Thoracic aorta (tissue), 2 donors: ENCODE measurements at places on chromosomes 7 and 10. TPM values are rescaled to one million over a fixed set of nuclear protein-coding genes. Genes with fewer than 3 reads are reported as not detected.

Gene ACTR3C
- 6.4 TPM for total RNA-seq

Gene ENKUR
- total RNA-seq: not detected

DNA sequence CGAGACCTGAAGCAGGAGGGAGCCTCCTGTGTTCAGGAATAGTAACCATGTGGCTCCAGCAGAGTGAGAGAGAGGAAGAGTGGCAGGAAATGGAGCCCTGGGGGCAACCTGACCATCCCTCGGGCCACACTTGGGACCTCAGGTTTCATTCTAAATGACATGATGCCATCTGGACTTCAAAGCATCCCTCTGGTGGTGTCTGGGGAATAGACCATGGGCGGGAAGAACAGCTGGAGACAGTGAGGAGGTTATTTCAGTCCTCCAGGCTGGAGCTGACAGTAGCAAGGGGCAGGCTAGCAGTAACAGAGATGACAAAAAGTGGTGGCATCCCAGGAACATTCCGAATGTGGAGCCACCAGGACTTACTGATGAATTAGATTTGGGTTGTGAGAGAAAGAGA lies 44.8 kb downstream of the AKR1B1 start:
- no peak for DNase-seq

Gene TCERG1L
- total RNA-seq: not detected

Gene ASB10
- not detected for total RNA-seq

DNA sequence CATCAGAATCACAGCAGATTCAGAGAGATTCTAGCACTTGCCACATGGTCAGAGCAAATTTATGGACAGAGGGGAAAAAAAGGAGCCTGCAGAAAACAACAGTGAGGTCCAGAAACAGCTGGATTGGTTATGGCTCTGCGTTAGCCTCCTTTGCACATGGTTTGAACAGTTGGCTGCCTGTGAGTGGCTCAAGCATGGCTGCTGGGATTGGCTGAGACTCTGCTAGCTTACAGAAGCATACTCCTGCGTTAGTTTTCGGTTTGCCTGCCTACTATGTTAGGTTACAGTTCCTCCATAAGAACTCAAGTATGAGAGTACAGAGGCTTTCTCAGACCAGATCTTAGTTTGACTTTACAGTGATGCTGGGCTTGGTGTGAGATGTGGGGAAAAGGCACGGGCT lies 80.7 kb upstream of the WDR11 start:
- no peak for DNase-seq

- no peak for DNase-seq
Observed at GRCh38 chr10:34168439-34168838, 646.7 kb downstream of the PARD3 start.

GRCh38 chr10:59536167-59537014 lies 173.3 kb downstream of the SLC16A9 start:
- no peak for DNase-seq

GRCh38 chr7:98281757-98282606 lies 496 bp downstream of the BRI3 start:
- no peak for DNase-seq

Gene ECD
- total RNA-seq: 34.8 TPM

DNA sequence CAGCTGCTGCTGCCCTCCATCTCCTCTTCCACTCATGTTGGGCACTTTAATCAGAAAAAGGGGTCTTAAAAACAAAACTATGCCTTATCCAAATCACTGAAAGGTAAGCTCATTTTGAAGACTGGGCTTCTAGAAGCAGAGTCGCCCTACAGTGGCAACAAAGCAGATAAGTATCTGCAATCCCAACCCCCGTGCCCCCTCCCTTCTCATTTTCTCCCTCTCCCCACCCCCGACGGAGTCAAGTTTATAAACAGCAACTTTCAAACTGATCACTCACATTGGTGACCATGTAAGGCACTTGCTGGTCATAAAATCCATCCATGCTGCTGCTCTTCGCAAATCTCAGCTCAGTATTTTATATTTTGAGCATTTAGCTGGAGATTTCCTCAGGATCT lies 738 bp downstream of the ETV1 start:
- DNase-seq: no peak

Gene SPAM1
- not detected for total RNA-seq

GRCh38 chr10:102814453-102814871 lies 22.8 kb downstream of the CYP17A1 start:
- no peak for DNase-seq

GRCh38 chr10:92886334-92886961 lies 38.1 kb downstream of the EXOC6 start:
- no peak for DNase-seq

Gene SLIT1
- total RNA-seq: 0.14 TPM

GRCh38 chr7:131655447-131655846 lies 99.0 kb upstream of the PODXL start:
- DNase-seq: no peak

GRCh38 chr7:301291-302053 lies 11.5 kb downstream of the FOXL3 start:
- no peak for DNase-seq

GRCh38 chr10:99943908-99944307 lies 65.8 kb downstream of the DNMBP start:
- DNase-seq: no peak

GRCh38 chr7:69367780-69368179 lies 230.5 kb upstream of the AUTS2 start:
- no peak for DNase-seq

Gene C10orf105
- total RNA-seq: 0.14 TPM

DNA sequence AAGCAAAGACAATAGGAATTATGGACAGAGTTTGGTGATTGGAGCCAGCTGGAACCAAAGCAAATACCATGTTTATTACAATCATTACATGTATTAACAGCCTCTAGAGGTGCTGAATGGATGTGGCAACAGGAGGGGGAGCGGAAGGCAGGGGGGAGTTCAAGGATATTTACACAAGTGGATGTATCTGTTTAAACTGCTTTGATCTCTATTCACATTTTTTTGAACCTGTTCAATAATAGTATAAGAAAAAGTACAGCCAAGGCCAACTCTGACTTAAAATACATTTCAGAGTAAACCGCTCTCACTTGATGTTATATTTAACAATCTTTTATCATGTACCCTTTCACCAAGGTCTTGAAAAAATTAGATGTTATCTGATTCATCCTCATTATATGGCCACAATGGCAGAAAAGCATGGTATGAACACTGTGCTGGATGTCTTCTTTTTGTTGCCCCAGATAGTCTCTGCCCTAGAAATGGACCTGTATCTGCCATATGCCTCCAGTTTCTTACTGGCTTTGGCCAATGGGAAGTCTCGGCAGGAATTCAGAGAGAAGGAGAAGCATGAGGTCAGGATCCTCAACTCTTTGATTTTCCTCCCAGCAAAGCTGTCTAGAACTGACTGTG lies 88.2 kb upstream of the FAM133B start:
- no peak for DNase-seq

DNA sequence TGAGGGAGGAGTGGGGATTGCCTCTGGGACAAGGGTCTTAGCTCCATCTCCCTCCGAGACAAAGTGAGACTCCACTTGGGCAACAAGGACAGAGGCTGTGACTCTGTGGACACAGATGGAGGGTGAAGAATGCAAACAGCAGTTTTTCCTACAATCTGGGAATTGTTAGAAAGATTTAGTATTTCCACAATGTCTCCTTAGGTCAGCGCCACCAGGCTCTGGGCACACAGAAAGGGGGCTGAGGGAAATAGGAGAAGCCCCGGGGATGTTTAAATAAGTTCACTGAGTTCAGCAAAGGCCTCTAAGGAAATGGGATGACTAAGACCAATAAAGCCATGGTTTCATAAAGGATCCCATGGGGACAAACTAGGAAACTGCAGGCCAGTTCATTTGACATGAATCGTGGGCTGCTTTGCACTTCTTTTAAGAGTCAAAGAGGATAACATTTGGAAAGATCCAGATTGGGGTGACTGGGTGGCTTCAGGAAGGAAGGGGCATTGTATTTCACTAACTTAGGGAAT lies 219.8 kb upstream of the GLI3 start:
- no peak for DNase-seq

GRCh38 chr10:110244550-110244949 lies 37.1 kb downstream of the MXI1 start:
- no peak for DNase-seq

Gene SLC13A4
- total RNA-seq: 2.0 TPM

- DNase-seq: no peak
Observed at GRCh38 chr7:901388-902154, 25.2 kb downstream of the GET4 start.

- no peak for DNase-seq
Observed at GRCh38 chr7:9945857-9946256, 1027.8 kb upstream of the PHF14 start.

- no peak for DNase-seq
Observed at GRCh38 chr7:72754312-72754711, 73.7 kb downstream of the TYW1B start.

DNA sequence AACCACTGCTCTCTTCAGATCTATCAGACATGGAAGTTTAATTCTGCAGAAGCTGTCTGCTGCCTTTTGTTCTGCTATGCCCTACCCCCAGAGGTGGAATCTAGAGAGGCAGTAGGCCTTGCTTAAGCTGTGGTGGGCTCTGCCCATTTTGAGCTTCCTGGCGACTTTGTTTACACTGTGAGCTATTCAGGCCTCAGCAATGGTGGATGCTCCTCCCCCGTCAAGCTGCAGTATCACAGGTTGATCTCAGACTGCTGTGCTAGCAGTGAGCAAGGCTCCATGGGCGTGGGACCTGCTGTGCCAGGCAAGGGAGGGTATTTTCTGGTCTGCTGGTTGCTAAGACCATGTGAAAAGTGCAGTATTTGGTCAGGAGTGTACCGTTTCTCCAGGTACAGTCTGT lies 45.1 kb upstream of the CDK14 start:
- no peak for DNase-seq

DNA sequence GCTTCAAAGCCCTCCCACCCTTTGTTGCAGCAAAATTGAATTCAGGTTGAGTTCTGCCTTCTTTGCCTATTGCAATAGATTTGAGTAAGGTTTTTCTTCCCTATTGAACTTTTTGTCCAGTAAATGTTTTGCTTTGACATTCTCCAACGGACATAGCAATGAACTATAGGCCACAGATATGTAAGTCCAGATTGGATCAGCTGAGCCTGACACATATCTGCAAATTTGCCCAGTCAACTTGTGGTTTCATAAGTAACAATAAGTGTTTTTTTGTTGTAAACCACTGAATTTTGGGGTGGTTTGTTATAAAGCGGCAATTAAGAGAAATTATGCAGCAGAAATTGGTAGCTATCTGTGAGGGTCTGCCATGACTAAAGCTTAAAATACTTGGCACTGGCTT lies 332.1 kb upstream of the SORCS1 start:
- no peak for DNase-seq

Gene ADIRF
- 644 TPM for total RNA-seq

DNA sequence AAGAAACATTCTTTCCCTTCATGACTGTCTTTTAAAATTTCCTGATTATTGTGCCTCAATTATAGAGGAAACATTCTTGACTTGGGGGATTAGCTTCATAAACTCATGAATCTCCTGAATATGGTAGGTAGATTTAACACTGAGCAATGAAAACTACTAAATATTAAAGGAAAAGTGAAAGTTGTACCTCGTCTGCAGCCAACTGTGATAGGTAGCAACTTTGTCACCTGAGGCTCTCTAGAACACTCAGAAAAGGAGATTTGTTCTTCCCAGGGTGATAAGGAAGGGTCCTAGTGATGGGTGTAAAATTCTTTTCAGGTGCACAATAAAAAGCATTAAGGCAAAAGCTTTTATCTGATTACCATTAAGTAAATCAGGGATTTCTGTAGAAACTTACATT lies 78.1 kb downstream of the AHR start:
- DNase-seq: no peak

DNA sequence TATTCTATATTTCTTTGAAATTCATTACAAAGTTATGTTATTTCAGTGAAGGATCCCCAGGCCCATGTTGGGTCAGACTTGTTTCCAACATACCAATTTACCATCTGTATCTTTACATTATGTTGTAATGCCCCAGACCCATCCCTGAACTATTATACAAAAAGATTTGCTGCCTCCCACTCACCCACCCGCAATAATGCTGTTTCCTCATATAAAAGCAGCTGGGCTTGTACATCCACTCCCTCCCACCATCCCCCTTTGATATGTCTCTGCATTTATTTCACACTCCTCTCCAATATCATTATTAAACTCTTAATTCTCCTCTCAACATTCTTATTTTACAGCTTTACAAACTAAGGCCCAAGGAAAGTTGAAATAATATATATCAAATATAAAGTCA lies 153.7 kb downstream of the DOCK4 start:
- no peak for DNase-seq

DNA sequence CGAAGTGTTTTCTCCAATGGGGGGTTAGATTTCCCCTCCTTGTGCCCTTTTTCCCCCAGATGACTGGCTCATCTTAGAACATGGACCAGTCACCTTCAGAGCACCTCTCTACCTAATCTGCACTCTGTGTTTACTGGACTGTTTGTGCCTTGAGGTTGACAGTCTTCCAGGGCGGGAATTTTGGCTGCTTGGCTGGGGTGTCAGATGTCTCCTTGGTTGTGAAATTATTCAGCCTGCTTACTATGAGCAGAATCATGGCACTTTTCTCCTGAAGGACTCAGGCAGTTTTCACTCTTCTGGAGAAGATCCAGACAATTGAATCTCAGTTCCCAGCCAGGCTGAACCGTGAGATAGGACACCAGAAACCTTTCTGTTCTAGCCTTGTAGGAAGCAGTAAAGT lies 60.3 kb upstream of the NFKB2 start:
- DNase-seq: no peak

GRCh38 chr10:89466599-89467035 lies 52.2 kb downstream of the IFIT5 start:
- DNase-seq: no peak

DNA sequence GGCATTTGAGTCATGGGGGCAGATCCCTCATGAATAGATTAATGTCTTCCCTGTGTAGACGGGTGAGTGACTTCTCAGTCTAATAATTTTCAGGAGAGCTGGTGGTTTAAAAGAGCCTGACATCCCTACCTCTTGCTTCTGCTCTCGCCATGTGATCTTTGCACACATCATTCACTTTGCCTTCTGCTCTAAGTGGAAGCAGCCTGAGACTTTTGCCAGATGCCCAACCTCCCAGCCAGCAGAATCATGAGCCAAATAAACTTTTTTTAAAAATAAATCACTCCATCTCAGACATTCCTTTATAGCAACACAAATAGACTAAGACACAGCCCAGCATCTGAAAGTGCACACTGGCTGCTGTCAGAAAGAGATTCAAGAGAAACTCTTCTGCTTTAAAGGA lies 155.2 kb downstream of the ZNF365 start:
- no peak for DNase-seq

DNA sequence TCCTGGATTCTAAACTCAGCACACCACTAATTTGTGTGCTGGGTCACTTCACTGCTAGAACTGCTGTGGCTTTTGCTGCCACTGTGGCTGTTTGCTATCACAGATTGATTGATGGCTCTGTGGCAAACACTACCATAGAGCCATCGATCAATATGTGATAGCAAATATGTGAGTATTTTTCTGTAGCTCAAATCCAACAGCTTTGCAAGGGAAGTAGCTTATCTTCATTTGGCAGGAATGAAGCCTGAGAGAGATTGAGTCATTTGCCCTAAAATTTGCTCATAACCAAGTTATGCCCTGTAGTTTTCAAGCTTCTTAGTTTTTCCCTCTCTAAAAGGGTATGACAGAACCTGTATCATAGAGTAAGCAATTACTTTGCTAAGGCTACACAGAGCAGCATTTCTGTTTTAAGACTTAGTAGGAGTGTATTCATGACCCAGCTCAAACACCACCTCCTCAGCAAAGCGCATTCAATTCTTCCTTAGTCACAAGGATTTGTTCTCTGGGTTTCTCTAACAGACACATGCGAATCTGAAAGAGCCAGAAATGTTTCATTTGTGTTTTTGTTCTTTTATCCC lies 43.1 kb downstream of the MINPP1 start:
- no peak for DNase-seq
